Left ventricle myocardium inferior (tissue), 1 donor: ENCODE measurements at places on chromosomes 1 and 21. TPM values are rescaled to one million over a fixed set of nuclear protein-coding genes. Genes with fewer than 3 reads are reported as not detected.

The TMEM125 gene
- not detected for total RNA-seq

DNA sequence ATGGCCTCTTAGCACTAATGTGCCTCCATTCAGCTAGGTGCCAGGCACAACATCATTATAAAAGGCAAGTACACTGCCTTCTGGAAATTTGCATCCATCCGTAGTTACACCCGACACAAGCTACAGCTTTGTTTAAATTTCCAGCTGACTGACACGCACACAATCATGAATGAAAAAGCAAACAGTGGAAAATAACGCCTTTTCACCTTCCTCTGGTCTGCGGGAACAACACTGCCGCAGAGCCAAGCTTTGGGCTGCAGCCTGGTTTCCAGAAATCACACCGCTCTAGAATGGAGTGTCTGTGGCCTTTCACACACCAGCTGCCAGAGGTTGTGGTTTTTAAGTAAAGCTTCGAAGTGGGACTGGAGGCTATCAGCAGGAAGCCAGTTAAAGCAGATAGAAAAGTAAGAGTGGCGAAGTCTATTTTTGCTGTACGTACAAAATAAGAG lies 142.8 kb upstream of the COA6 start:
- no peak for DNase-seq

DNA sequence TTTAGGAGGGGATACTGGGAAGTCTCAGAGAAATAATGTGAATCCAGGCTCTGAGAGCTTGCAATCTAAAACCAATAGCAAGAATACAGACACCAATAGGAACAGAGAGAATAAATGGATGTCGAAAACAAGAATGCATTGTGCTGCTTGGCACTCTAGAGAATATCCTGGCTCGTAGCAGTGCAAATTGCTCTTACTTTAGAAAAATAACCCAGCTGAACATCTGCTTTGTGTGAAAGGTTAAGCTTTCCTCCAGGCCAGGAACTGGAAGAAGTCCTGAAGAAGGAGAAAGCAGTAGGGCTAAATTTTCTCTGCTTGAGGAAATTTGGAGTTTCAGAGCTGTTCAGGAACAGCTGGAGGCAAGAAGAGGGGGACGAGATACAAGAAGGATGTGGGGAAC lies 382.3 kb downstream of the HHIPL2 start:
- DNase-seq = no peak

DNA sequence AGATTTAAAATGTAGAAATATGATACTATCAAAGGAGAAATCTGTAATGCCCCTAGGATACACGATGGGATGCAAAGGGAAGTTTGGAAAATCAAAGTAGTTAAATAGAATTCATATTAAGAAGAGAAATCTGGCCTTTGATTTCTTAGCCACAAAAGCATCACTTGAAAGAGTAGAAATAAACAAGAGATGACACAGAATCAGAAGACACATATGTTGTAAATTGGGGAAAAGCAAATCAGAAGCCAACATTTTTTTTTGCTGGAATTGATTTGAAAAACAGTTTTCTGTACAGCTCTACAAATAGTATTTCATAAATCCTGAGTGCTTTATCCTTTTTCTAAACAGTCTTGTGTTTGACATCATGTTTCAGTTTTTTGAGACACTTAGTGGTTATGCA lies 12.4 kb upstream of the TNFSF18 start:
- DNase-seq = no peak

DNA sequence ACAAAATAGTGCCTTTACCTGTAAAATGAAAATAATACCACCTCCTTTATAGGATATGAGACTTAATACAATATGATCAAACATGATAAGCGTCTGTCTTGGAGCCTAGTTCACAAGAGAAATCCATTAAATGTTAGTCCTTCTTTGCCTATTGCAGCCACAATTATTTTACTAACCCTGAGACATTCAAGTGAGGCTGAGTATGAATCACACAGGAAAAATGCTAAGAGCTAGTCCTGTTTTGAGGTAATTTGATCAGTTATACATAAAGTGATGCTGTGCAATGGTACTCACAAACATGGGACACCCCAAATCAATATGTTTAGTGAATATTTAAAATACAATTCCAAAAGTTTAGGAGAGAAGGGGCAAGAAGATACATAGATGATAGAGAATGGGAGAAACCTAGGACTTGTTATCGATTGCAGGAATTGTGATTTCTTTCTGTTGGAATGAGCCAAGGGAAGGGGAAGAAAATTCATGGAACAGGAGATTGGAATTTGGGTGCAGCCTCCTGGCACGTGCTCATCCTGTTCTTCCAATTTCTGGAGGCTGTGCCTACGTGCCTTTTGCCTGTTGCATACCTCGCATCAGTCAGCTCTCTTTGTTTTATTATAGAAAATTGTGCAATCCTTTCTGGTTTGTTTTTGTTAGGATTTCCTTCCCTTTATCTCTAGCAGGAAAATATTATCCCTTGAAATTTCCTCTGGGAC lies 39.9 kb upstream of the BACH1 start:
- no peak for DNase-seq

DNA sequence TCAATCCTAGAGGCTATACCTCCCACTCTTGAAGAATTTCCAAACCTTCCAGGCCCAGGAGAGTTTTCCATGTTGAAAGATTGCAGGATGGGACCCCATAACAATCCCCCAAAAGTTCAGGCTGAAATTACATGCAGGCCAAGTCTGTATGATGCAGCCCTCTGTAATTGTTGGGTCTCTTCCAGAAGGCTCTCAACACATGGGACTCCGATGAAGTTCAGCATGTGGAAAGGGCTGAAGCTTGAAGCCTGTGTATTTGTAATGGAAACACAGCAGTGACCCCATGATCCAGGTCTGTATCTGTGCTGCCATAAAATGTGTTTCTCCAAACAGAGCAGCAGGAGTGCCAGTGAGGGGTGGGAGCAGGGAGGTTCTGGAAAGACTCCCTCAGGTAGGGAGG lies 202.5 kb upstream of the LYPLAL1 start:
- no peak for DNase-seq

DNA sequence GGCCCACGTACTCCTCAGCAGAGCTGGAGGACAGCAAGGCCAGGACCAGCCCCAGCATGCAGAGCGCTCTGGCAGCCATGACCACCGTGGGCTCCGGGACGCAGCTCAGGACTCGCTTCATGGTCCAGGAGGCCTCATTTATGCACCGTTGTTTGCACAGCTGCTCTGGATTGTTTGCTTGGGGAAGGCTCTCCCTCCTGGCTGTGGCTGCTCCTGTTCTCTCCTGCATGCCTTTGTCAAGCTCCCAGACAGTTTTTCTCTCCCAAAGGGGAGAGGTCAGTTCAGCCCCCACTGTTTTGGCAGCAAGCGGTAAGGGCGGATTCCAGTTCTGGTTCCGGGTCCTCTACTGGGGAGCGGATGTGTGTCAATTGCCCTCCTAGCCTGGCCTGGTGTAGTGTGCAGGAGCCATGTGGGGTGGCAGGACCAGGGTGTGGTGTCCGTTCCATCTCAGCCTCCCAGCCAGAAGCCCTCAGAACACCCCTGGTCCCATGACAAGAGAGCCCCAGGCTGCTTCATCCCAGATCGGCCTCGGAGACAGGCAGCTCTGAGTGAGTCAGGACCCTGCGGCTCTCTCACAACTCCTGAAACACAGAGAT lies at the start of gene TFF3:
TSS of gene TFF3 (minus strand) at position 114 of the 596 bp plus-strand sequence. CDS start at position 79, 35 bp downstream.
- no peak for DNase-seq

The FOXO6 gene
- total RNA-seq = 2.1 TPM

The SEMA4A gene
- 1.0 TPM for total RNA-seq

GRCh38 chr1:193549081-193549480 lies 362.7 kb upstream of the B3GALT2 start:
- DNase-seq = no peak

The MATN1 gene
- total RNA-seq = not detected

The MPZ gene
- 3.5 TPM for total RNA-seq

GRCh38 chr1:109802136-109802900 lies 38.6 kb upstream of the EPS8L3 start:
- no peak for DNase-seq

GRCh38 chr1:19577036-19577435 lies 67.1 kb upstream of the NBL1 start:
- no peak for DNase-seq
